ENCODE measurements at places on chromosomes 12 and 14. TPM values are rescaled to one million over a fixed set of nuclear protein-coding genes. Genes with fewer than 3 reads are reported as not detected.

DNA sequence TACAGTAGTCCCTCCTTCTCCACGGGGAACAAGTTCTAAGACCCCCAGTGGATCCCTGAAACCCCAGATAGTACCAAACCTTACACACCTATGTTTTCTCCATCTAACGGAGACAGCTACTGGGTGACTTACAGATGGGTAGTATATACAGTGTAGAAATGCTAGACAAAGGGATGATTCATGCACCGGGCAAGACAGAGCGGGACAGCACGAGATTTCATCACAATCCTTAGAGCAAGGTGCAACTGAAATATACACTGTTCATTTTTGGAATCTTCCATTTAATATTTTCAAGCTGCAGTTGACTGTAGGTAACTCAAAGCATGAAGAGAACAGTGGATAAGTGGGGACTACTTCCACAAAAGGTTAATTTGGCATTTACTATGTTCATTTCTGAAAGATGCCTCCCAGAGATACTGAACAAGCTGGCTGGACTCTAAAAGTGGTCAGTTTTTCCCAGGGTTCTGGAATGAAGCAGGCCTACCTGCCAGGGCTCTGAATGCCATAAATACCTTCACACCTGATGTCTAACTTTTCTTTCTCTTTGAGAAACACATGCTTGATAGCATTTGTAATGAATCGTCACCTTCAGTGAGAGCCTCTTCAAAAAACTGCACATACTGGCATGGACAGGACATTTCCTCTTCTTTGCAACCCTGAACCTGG, 127.7 kb upstream of the FOXN3 start:
- peak; percentile 85 for DNase-seq

DNA sequence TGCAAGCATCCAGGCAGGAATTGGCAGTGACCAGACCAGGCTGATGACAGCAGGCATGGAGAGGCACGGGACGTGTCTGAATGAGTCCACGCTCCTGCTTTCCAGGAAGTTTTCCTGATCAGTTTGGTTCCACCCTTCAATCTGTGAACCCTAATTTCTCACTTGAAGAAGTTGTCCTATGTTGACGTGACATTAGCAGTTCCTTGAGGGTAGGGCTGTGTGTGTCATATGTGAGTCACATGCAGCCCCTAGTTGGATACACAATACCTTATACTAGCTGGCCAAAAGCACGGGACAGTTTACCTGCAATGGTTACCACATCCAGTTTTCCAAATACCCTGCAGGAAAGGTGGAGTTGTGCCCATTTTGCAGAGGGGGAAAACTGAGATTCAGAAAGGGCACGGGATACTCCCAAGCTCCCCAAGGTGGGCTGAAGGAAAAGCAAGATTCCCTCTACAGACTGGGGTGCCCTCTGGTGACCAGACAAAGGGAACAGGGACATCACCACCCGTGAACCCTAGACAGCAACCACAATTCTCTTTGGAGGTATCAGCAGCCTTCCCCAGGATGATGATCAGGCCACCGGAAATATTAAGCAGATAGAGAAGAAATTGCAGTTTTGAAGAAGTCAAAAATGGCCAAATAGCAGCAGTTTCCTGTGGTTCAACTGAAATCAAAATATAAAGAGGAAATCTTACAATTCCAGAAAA, 194.5 kb downstream of the PHETA1 start:
- DNase-seq: peak; percentile 73

GRCh38 chr12:106801167-106801708, 26.8 kb downstream of the RIC8B start:
- DNase-seq: no peak

- DNase-seq: no peak
Observed at GRCh38 chr12:13896063-13896626, 85.3 kb downstream of the GRIN2B start.

DNA sequence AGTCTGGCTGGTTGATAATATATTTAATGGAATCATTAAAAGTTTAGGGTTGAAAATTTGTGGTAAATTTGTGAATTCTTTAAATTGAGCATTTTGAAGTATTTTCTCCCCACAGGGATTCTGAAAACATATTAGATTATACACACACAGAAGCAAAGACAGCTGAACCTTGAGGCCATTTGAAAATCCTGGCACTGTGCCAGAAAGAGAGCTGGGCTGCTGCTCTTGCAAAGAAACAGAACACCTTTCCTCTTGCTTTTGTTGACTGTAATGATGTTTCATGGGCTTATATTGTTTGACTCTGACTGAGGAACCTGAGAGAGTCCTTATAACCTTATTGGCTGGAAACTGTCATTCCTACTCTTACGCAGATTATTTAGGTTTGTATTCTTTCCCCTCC, 4.8 kb downstream of the RNF34 start:
- no peak for DNase-seq

GRCh38 chr12:52515927-52516831, 4.0 kb downstream of the KRT5 start:
- peak; percentile 89 for DNase-seq

GRCh38 chr12:116126610-116127009, 150.9 kb downstream of the MED13L start:
- no peak for DNase-seq

GRCh38 chr14:97329701-97330100, 532.5 kb downstream of the VRK1 start:
- no peak for DNase-seq

GRCh38 chr12:56333197-56333678, 562 bp downstream of the PAN2 start:
- DNase-seq: peak; percentile 73

DNA sequence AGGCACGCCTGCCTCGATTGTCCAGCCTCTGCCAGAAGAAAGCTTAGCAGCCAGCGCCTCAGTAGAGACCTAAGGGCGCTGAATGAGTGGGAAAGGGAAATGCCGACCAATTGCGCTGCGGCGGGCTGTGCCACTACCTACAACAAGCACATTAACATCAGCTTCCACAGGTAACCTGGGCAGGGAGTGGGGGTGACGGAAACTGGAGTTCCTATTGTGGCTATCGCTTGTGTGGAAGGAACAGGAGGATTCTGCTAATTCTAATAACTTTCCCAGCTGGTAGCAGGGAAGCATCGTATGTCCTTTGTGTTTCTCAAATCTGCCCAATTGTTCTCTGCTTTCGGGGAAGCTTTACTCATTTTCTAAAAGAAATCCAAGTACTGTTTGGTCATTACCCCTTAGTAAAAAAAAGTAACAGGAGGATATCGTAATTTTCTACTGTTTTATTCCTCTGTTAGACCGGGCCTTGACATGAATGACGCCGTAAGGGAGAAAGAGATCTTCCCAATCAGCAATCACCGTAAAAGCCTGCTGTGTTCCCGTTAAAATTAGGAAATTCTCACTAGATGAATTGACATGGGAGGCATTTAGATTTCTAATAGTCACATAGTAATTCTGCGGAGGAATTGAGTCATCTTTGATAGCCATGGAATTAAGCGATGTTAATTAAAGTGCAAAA, 449 bp downstream of the THAP2 start:
- peak; percentile 39 for DNase-seq

DNA sequence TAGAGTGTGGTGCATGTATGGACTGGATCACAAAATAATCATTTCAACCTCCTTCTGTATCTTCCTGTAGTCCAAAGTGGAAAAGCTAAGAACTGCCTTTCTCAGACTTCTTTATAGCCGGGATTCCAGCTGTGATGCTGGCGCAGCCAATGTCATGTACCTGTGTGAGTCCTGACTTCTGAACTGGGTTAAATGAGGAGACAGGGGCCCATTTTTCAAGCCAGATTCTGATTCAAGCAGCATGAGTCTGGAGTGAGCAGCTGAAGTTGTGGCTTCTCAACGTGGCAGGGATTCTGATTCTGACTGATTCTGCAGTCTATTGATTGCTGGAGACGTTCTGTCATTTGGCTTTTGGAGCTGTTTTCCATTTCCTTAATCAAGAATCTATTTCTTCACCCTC, 111.2 kb downstream of the ST8SIA1 start:
- no peak for DNase-seq

- DNase-seq: no peak
Observed at GRCh38 chr12:50069539-50069938, 12.1 kb downstream of the ASIC1 start.

DNA sequence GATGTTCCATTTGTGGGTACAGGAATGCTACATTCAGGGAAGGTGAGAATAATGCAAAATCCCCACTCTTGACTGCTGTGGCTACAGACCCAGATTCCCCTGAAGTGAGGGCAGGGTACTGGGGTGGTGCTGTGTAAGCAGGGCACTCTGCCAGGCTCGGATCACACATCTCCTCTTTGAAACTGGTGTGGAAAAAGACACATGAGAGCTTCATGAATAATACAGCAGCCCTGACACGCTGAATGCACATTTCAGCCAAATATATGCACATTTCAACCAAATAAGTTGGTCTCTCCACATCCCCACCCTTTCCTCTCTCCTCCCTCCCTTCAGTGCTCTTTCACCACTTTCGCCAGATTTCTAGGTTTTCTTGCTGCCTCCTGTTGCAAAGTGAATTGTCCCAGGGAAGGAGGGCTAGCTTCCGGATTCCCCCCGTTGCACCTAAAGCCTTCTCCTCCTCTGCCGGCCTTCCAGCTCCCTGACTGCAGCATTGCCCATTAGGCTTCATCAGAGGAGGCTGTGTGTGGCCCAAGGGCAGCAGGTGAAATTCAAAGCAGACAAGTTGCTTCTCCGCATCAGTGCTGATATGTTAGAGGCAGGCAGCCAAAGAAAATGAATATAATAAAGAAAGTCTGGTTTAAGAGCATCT, 118.2 kb upstream of the TMCC3 start:
- no peak for DNase-seq

Gene CLEC1A
- not detected for total RNA-seq

Gene ORAI1
- total RNA-seq: 8.7 TPM

Gene BIN2
- under 0.01 TPM for total RNA-seq

Gene NEMP1
- total RNA-seq: 5.2 TPM

Gene PRB2
- not detected for total RNA-seq

Gene RIPK3
- total RNA-seq: 4.7 TPM

Gene RNF31
- 25.8 TPM for total RNA-seq

Gene ARG2
- 113 TPM for total RNA-seq

Data from bronchial epithelial cell (primary cell).